ENCODE measurements at places on chromosomes 11 and 22. TPM values are rescaled to one million over a fixed set of nuclear protein-coding genes. Genes with fewer than 3 reads are reported as not detected.

GRCh38 chr11:117232911-117233409 lies 489 bp downstream of the RNF214 start:
- H3K27me3 ChIP-seq: no peaks in the 10 kb centered on the region
- peak; percentile 71 for DNase-seq
- peaks cover 20% of the 10 kb centered on the region for H3K36me3 ChIP-seq
- peaks cover 30% of the 10 kb centered on the region for H3K4me1 ChIP-seq
- H3K4me3 ChIP-seq: peak overlapping the region; percentile 79

The POU2AF3 gene
- total RNA-seq: 3.9 TPM

The PAAF1 gene
- total RNA-seq: 20.7 TPM

DNA sequence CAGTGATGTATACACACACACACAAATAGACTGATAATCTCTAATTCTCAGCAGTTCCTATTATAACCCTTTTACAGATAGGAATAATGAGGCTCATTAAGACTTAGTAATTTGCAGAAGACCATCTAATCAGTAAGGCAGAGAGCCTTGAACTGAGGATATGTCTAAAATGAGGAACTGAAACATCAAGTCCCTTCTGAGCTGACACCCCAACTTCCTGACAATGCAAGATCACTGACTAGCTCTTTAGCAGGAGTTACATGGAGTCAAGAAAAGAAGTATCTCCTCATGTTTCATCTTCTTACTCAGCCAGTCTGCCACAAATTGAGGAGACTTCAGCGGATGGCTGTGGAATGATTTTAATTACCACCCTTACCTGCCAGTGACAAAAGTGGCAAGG lies 193.0 kb downstream of the MSANTD4 start:
- DNase-seq: no peak
- no peaks in the 10 kb centered on the region for H3K36me3 ChIP-seq
- no peaks in the 10 kb centered on the region for H3K27me3 ChIP-seq
- no peak overlapping the region for H3K27ac ChIP-seq
- H3K4me3 ChIP-seq: no peak overlapping the region
- no peaks in the 10 kb centered on the region for H3K4me1 ChIP-seq

The PRG3 gene
- not detected for total RNA-seq

The CHRM1 gene
- total RNA-seq: 0.55 TPM

The PKDREJ gene
- total RNA-seq: 0.14 TPM

The ZBTB16 gene
- 197 TPM for total RNA-seq

GRCh38 chr11:117969160-117969991 lies 16.8 kb upstream of the IL10RA start:
- no peak overlapping the region for H3K4me3 ChIP-seq
- DNase-seq: no peak
- no peaks in the 10 kb centered on the region for H3K36me3 ChIP-seq
- H3K4me1 ChIP-seq: no peaks in the 10 kb centered on the region

The HTR3A gene
- total RNA-seq: 4.5 TPM

The NUCB2 gene
- total RNA-seq: 39.6 TPM

GRCh38 chr11:66119348-66120133 lies 49.5 kb downstream of the PACS1 start:
- H3K27ac ChIP-seq: no peak overlapping the region
- H3K27me3 ChIP-seq: no peaks in the 10 kb centered on the region
- DNase-seq: no peak
- peaks cover 11% of the 10 kb centered on the region for H3K4me1 ChIP-seq
- no peaks in the 10 kb centered on the region for H3K36me3 ChIP-seq
- H3K4me3 ChIP-seq: no peak overlapping the region

Data from sigmoid colon (tissue), 7 donors.